Cardiac fibroblast (primary cell): ENCODE measurements at places on chromosomes 13 and 19.

- peak; percentile 72 for DNase-seq
Measured at GRCh38 chr13:48631441-48631840, 22.3 kb upstream of the CYSLTR2 start.

DNA sequence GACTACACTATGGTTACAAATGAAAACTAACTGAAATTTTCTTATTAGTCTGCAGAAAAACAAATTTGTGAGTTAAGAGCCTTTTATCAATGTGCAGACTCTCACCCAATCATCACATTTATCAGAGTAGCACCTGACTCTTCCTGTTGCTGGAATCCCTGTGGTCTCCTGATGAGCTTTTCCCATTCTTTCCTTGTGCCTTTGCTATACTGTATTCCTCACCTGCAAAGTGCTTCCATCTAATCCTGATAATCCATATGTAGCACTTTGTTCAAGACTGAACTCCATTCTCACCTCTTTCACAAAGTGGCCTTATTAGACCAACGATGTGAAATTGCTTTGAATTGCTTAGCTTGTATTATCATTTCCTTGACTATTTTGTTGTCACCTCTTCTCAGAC lies 225.3 kb downstream of the LHFPL6 start:
- DNase-seq: no peak

DNA sequence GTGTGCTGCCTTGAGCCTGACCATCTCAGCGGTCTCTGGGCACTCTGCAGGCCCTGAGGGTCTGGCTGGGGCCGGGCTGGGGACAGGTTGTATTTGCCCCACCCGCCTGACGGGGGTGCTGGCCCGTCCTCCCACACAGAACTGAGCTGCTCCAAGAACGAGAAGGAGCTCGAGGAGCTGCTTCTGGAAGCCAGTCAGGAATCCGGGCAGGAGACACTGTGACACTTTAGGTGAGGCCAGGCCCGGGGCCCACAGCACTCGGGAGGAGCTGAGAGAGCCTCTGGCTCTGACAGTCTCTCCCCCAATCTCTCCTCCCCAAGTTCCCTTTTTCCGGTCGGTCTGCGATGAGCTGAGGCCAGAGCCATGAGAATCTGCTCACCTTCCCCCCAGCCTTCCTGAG lies 14.5 kb downstream of the NKPD1 start:
- no peak for DNase-seq

GRCh38 chr19:538641-539428 lies 5.0 kb upstream of the GZMM start:
- DNase-seq: no peak

DNA sequence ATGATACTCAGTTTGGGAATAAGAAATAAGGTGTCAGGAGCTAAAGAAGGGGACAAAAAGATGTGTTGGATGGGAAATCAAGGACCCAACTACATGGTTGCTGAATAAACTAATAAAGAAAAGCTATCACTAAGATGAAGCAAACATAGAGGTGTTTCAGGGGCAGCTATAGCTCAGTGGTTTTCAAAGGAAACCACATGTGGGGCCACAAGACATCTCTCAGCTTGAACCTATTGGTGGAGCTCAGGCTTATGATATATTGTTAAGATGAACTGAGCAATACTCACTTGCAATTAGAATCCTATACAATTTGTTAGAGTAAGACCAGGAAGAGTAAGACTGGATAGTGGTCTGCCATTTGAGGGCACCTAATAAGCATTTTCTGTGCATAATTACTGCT lies 45.1 kb upstream of the SPRY2 start:
- no peak for DNase-seq

- no peak for DNase-seq
Measured at GRCh38 chr19:50466706-50467039, 9.6 kb upstream of the EMC10 start.

- DNase-seq: peak; percentile 39
Measured at GRCh38 chr19:53158119-53158656, 665 bp downstream of the ZNF347 start.

- peak; percentile 23 for DNase-seq
Measured at GRCh38 chr13:89925107-89925506, 1422.4 kb upstream of the MIR17HG start.

GRCh38 chr13:109376936-109377335 lies 409.4 kb downstream of the IRS2 start:
- no peak for DNase-seq

DNA sequence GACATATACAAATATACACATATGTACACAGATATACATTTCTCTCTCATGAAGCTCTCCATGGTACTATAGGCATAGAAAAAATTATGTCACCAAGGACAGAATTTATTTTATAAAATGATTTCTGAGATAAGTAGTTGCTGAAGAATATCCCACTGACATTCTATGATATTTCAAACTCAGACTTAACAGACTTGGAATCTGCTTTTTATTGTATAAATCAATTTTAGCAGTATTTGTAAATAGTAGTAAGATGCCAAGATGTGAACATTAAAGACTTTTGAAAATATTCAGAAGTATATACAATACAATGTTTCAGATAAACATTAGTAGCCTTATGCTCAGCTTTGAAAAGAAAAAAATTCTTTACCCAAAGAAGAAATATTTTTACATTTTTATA lies 107.4 kb upstream of the ARGLU1 start:
- no peak for DNase-seq

- DNase-seq: no peak
Measured at GRCh38 chr13:66803808-66804456, 426.2 kb downstream of the PCDH9 start.

- DNase-seq: no peak
Measured at GRCh38 chr19:8030960-8031359, 21.6 kb upstream of the CCL25 start.

DNA sequence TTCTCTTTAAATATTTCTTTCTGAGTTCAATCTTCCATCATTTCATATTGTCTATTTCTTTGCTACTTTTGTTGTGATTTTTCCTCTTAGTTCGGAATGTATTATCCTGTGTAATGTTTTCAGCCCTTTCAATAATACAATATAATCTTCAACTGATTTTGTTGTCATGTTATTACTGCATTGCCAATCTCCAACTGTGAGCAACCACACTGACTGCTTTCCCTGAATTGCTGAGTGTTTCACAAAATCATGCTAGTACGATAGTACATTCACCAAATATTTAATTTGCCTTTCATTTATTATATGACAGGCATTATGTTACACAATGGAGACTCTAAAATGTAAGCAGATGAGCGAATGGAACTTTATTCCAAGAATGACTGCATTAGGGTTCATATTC lies 744.3 kb upstream of the ATXN8OS start:
- DNase-seq: no peak

GRCh38 chr19:19900139-19900728 lies 512 bp upstream of the ZNF93 start:
- peak; percentile 40 for DNase-seq

DNA sequence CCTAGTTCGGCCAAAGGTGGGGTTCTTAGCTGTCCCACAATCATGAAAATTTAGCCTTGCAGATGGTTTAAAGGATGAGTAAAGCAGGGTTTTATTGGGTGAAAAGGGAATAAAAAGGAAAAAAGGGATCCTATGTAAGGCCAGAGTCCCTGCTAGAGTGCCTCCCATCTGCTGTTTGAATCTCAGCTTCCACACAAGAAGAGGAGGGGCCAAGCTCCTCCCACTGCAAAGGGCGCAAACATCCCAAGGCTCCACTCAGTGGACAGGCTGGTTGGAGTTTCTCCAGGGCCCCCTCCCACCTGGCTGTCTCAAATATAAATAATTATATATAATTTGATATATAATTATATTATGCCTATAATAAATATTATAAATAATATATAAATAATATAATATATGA lies 1272.1 kb upstream of the PCDH20 start:
- no peak for DNase-seq

DNA sequence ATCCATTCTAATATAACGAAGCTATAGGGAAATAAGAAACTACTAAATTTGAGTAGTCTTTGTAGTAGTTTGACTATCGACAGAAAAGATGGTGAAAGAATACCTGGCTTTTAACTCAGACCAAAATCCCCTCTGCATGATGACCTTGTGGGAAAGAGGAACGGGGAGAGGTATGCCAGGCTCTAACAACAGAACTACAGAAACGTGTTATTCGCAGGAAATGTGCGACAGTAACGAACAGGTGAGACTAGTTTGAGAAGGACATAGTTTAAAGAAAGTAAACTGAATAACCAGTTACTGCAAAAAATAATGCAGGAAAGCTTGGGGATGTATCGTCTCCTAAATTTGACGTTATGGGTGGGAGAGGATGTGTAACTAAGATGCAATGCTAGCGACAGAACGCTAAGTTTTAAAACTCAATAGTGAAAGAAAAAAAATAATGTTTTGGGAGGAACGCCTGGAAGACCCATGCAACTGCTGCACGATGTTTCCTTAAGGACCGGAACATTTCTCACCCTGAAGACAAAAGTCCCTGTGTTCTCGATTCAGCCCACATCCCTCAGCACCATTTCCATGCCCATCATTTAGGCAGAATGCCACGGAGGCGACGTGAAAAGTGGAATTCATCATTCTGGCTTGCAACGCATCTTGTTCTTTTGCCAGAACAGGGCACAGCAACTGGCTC lies 1.6 kb upstream of the RAP2A start:
- DNase-seq: no peak

- no peak for DNase-seq
Measured at GRCh38 chr19:45234089-45234869, 10.9 kb downstream of the EXOC3L2 start.

- DNase-seq: no peak
Measured at GRCh38 chr13:39909634-39910033, 254.2 kb downstream of the COG6 start.

DNA sequence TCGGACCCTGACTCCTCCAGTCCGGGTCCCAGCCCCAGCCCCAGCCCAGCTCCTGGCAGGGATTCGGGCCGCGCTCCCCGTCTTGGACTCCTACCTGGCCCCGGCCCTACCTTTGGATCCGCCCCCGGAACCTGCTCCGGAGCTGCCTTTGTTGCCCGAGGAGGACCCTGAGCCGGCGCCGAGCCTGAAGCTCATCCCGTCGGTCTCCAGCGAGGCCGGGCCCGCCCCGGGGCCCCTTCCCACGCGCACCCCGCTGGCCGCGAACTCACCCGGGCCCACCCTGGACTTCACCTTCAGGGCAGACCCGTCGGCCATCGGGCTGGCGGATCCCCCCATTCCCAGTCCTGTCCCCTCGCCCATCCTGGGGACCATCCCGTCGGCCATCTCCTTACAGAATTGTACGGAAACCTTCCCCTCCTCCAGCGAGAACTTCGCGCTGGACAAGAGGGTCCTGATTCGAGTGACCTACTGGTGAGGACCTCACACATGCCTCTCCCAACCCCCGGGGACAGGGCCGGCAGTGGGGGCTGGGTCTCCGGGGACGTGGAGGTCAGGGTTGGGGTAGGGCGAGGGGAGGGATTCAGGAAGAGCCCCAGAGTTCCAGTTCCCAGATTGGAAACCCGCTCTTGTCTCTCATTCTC lies 732 bp downstream of the SELENOV start:
- no peak for DNase-seq

GRCh38 chr19:45103156-45103507 lies 10.2 kb downstream of the PPP1R37 start:
- no peak for DNase-seq

DNA sequence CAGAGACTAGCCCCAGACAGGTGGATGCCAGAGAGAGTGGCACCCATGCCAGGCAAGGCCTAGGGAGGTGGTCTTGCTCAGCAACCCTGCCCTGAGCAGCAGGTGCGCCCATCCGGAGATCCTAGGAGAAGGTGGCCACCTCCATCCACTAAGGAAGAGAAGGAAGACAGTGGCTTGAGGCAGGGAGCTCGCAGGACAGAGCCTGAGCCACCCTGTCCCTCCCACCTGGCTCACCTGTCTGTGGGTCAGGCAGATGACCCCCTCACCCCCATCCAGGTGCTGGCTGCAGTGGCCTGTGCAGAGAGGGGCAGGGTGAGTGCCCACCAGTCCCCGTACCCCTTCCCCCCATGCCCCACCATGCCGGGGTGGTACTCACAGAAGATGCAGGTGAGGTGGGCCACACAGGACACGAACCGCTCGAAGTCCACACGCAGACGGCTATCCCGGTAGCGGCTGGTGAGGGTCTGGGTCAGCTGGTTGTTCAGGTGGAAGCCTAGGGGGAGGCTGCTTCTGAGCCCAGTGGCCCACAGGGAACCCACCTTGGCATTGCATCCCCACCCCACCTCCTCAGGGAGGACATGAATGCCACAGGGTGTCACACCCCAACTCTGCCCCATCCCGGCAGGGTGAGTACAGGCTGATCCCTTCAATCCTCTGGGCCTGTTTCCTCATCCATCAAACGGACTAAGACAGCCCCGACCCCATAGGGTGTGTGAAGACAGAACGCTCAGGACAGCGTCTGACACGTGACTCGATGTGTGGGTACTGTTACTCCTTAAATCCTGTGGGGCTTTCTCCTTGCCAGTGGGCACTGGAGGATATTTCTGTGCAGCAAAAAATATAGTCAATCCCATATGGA lies 13.3 kb downstream of the CAPN12 start:
- DNase-seq: no peak

GRCh38 chr19:16518483-16519229 lies 22.5 kb downstream of the C19orf44 start:
- DNase-seq: no peak

GRCh38 chr13:50026788-50027473 lies 11.7 kb downstream of the KCNRG start:
- peak; percentile 7 for DNase-seq

- DNase-seq: peak; percentile 85
Measured at GRCh38 chr13:27533155-27533643, 82.8 kb upstream of the MTIF3 start.

- no peak for DNase-seq
Measured at GRCh38 chr19:16118489-16119033, 6.9 kb downstream of the RAB8A start.

DNA sequence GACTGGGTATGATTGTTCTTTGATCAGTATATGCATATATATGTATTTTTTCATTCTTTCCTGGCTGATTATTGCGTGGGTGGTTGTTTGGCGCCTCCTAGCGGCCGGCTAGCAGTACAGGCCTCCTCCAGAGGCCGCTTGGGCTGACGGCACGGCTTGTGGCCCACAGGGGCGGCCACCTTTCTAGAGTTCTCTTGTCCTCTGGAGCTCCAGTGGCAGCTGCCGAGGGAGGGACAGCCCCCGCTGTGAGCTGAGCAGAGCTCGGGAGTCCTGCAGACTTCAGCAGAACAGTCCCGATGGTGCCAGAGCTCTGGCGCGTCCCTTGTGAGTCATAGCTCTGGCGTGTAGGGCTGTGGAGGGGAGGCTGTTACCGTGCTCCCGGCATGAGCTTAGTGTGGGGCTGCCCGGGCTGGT lies 22.5 kb upstream of the ZNF429 start:
- DNase-seq: peak; percentile 44

- no peak for DNase-seq
Measured at GRCh38 chr13:99398916-99399622, 91.9 kb upstream of the GPR183 start.
